Stomach (tissue), 19 donors: ENCODE measurements at places on chromosomes 2 and 18. TPM values are rescaled to one million over a fixed set of nuclear protein-coding genes. Genes with fewer than 3 reads are reported as not detected.

DNA sequence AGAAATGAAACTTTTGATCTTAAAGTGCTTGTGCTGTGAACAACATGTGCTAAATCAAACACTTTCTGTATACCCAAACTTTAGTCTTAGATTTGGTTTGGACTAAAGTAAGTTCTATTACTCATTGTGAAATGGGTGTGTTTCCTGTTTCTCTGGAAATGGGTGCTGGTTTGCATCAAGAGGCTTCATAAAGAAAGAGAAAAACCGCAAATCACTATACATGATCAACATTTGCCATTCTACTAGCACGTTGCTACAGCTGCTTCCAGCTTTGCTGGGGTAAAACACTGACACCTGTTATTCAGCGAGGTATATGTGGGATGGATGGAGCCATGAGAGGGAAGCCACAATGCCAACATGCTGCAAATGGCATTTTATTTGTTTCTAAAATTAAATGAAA is 547.0 kb upstream of the ACVR2A start:
- no peaks in the 10 kb centered on the region for H3K4me1 ChIP-seq
- DNase-seq, result no peak
- H3K4me3 ChIP-seq, result no peak overlapping the region
- H3K27me3 ChIP-seq, result no peaks in the 10 kb centered on the region
- no peak overlapping the region for H3K27ac ChIP-seq

DNA sequence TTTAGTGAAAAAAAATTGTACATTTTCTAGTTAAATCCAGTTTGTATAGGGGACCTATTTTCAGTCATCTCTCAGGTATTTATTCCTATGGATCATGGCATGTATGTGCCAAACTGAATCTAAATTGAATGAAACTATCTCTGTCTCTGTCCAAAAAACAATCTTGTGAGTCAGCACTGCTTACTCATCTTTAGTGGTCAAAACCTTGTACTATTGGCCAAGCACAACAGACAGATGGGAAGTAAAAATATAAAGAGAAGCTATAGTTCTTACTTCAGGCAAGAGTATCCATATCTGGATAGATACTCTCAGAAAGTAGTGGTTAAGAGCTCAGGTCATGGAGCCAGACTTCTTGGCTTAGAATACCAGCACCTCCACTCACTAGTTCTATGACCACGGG is 76.0 kb upstream of the KLHL14 start:
- H3K4me3 ChIP-seq, result no peak overlapping the region
- no peak for DNase-seq
- no peaks in the 10 kb centered on the region for H3K36me3 ChIP-seq
- H3K27ac ChIP-seq, result no peak overlapping the region
- H3K4me1 ChIP-seq, result no peaks in the 10 kb centered on the region
- no peaks in the 10 kb centered on the region for H3K27me3 ChIP-seq

DNA sequence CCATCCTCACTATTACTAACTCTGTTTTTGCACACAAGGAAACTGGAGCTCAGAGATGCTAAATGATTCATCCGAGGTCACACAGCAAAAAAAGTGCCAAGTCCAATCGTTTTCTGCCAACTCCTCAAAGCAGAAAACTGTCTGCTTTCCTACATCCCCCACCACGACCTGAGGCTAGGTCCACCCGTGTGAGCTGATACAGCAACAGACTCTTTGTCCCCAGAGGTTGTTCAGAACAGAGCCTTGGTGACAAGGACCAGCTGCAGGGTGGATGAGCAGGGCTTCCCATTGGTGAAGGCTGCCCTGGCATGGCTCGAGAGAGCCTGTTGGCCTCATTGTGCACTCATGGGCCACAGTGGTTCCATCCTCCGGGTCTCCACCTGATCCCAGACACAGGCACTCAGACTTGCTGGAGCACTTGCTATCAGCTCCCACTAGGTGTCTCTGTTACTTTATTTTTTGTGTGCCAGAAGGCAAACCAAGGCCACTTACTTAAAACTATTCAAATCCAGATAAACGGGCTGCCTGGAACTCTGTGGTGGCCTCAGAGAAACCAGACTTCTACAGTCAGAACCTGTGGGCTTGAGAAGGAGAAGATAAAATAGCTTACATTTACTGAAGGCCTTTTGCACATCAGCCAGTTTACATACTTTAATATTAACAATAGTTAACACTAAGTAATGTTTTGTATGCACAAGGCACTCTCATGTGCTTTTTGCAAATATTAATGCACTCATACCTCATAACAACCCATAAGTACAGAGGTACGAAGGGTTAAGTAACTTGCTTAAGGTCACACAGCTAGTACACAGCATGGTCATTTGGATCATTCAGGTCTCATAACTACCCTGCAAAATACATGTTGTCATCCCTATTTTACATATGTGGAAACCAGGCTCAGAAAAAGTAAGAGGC is 62.9 kb upstream of the CTIF start:
- H3K4me3 ChIP-seq, result no peak overlapping the region
- H3K4me1 ChIP-seq, result peaks cover 8% of the 10 kb centered on the region
- H3K36me3 ChIP-seq, result no peaks in the 10 kb centered on the region
- no peaks in the 10 kb centered on the region for H3K27me3 ChIP-seq

GRCh38 chr2:119425620-119426395 is 5.8 kb upstream of the TMEM37 start:
- H3K4me1 ChIP-seq, result peaks cover 38% of the 10 kb centered on the region
- H3K27ac ChIP-seq, result peak overlapping the region; percentile 83
- peak; percentile 75 for DNase-seq

DNA sequence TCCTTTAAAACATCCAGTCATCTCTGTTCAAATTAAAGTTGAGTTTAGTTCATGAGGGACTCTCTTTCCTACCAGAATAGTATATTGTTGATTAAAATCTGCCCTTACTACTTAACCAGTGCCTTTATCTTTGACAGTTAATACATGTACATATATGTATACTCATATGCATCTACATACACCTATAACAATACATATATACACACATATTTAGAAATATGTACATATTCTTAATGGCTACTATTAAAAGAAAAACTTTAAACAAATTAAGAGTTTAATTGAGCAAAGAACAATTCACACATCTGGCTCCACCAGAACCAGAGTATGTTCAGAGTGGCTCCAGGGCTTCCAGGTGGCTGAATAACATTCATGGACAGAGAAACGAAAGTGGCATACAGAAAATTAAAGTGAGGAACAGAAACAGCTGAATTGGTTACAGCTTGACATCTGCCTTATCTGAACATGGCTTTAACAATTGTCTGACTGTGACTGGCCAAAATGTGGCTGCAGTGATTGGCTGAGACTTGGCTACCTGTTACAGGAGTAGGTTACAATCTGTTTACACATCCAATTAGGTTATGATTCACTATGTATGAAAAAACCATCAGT is 38.8 kb downstream of the ZNF519 start:
- H3K27me3 ChIP-seq, result no peaks in the 10 kb centered on the region
- no peak overlapping the region for H3K4me3 ChIP-seq
- no peak for DNase-seq
- H3K27ac ChIP-seq, result no peak overlapping the region

Gene STK11IP
- total RNA-seq, result 10.7 TPM
